ENCODE measurements at places on chromosomes 2 and 18. TPM values are rescaled to one million over a fixed set of nuclear protein-coding genes. Genes with fewer than 3 reads are reported as not detected.

LTBP1 gene
- total RNA-seq: 9.2 TPM

GRCh38 chr2:160427629-160428404, 65.8 kb downstream of the RBMS1 start:
- DNase-seq: peak; percentile 54

DNA sequence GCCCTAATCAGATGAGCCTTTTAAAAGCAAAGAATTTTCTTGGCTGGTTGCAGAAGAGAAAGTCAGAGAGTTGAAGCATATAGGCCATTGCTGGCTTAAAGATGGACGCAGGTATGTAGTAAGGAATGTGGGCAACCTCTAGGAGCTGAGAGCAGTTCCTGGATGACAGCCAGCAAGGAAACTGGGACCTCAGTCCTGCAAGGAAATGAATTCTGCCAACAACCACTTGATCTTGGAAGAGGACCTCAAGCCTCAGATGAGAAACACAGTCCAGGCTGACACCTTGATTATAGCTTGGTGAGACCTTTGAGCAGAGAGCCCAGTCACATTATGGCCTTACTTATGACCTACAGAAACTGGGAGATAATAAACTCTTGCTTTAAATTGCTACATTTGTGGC, 15.7 kb downstream of the PHOSPHO2 start:
- DNase-seq: no peak

DNA sequence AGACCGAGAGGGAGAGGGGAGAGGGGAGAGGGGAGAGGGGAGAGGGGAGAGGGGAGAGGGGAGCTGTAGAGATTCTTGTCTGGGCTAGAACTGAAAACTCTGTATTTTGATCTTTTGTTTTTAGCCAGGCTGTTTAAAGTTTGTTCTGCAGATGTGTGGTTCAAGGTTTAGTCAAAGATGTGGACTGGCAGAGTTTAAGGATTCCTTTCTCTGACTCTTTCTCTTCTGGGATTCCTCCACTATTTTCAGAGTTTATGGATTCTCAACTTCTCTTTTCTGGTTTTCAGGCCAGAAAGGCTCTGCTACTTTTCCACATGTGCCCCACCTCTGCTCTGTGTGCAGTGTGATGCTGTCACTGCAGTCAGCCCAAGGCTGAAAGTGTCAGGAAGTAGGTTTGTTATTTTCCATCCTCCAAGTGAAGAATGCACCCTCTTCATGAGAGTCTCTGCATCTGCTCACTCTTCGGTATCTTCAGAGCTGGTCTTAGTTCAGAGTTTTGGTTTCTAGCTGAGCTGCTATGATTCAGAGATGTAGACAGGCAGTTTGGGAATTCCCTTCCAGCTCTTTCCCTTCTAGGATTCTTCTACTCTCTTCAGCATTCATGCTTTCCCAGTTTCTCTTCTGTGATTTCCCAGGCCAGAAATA, 130.9 kb upstream of the SMAD7 start:
- no peak for DNase-seq

GRCh38 chr2:221822416-221822815, 250.3 kb upstream of the EPHA4 start:
- DNase-seq: no peak

GRCh38 chr2:43699761-43700160, 23.5 kb upstream of the C1GALT1C1L start:
- DNase-seq: no peak

DCDC2C gene
- not detected for total RNA-seq

GRCh38 chr2:176390276-176391147, 121.3 kb downstream of the MTX2 start:
- peak; percentile 44 for DNase-seq

SLC9A4 gene
- not detected for total RNA-seq

ASB18 gene
- total RNA-seq: not detected
